ENCODE measurements at places on chromosomes 4 and X. TPM values are rescaled to one million over a fixed set of nuclear protein-coding genes. Genes with fewer than 3 reads are reported as not detected.

DIPK2B gene
- total RNA-seq: 42.8 TPM

MAP7D2 gene
- total RNA-seq: 0.29 TPM

CTAG1A gene
- total RNA-seq: not detected

BMP3 gene
- total RNA-seq: not detected

LNX1 gene
- 20.7 TPM for total RNA-seq

VSIG1 gene
- total RNA-seq: not detected

UNC5C gene
- total RNA-seq: 0.35 TPM

OTC gene
- total RNA-seq: not detected

FRMPD4 gene
- not detected for total RNA-seq

TCEAL2 gene
- 0.32 TPM for total RNA-seq

PIGA gene
- total RNA-seq: 16.6 TPM

SPARCL1 gene
- 302 TPM for total RNA-seq

CCDC149 gene
- 23.2 TPM for total RNA-seq

NALF2 gene
- total RNA-seq: 0.32 TPM

PDZD4 gene
- total RNA-seq: 2.5 TPM
